WERI-Rb-1 (cell line): ENCODE measurements at places on chromosomes 7 and 10.

DNA sequence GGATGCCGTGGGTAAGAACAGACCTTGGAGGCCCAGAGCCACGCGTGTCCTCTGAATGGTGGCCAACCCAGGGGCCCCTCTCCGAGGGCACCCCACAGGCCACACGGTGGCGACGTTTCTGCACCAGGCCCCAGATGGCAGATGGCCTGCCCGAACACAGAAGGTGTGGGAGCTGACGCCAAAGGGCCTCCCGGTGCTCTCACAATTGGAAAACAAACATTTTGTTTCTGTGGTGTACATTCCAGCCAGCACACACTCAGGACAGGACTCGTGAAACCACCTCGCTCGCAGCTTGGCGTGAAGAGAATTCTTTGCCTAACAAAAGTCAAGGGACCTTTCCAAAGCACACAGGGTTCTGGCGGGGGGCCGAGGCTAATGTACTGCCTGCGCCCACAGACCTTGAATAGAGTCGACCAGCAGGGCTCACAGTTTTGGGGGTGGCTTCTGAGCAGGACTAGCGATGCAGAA, 112.1 kb downstream of the FAM53B start:
- DNase-seq, result peak; percentile 74

GRCh38 chr10:98246911-98247805, 20.8 kb downstream of the LOXL4 start:
- DNase-seq, result no peak

DNA sequence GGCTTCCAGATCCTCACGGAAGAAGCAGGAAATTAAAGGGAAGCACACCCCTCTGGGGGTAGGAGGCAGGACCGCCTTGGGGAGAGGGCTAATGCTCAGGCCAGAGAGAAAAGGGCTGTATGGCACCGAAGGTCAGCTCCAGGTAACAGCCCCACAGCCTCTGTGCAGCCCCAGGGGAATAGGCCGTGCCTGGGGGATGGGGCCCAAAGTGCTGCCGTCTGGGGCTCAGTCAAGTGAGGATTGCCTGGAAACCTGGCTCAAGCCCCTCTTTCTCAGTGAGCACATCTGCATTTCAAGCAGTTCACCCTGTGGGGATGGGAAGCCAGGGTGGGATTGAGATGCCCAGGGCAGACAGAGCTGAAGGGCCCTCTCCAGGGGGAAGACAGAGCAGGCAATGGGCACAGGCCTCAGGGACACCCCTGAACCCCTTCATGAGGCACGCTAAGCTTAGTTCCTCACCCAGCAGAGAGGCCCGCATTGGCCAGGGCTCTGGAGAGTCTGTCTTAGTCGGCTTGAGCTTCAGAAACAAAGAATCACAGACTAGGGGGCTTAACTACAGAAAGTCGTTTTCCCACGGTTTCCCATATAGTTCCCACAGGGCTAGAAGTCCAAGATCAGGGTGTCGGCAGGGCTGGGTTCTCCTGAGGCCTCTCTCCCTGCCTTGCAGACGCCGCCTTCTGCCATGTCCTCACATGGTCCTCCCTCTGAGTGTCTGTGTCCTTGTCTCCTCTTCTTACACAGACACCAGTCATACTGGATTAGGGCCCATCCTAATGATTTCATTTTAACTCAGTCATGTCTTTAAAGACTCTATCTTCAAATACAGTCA, 118.2 kb downstream of the PTPN20 start:
- DNase-seq, result peak; percentile 71

- no peak for DNase-seq
These were observed 194.4 kb upstream of the TCF7L2 start for GRCh38 chr10:112755446-112756234.

DNA sequence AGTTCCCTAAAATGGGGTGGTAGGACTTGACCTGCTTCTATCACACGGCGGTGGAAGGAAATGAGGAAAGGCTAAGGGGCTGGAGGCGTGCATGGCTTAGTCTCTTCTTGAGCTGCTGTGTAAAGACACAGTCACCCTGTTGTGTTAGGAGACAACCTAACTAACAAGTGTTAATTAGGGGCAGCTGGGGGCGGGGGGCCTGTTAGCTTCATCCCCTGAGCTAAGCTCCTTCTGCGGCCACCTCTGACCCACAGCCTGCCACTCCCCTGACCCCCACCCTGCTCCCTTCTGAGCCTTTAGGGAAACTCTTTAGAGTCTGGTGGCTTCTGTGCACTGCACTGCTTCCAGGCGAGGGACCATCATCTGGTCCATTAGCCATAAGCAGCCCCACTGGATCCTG, 28.0 kb downstream of the COL17A1 start:
- peak; percentile 33 for DNase-seq

DNA sequence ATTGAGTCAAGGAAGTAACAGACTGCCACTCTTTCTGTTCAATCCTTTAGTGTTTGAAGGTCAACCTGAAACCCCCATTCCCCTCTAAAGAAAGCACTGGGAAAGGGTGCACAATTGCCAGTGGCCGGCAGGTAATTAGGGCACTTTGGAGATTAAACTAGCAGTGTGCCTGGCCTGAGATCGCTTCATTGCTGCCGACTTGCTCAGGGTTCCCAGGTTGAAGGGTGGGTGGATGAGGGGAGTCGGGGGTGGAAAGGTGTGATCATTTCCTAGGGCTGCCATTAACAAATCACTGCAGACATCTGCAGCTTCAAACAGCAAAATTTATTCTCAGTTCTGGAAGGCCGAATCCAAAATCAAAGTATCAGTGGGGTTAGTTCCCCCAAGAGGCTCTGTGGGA, 16.3 kb upstream of the BTBD16 start:
- DNase-seq, result no peak

DNA sequence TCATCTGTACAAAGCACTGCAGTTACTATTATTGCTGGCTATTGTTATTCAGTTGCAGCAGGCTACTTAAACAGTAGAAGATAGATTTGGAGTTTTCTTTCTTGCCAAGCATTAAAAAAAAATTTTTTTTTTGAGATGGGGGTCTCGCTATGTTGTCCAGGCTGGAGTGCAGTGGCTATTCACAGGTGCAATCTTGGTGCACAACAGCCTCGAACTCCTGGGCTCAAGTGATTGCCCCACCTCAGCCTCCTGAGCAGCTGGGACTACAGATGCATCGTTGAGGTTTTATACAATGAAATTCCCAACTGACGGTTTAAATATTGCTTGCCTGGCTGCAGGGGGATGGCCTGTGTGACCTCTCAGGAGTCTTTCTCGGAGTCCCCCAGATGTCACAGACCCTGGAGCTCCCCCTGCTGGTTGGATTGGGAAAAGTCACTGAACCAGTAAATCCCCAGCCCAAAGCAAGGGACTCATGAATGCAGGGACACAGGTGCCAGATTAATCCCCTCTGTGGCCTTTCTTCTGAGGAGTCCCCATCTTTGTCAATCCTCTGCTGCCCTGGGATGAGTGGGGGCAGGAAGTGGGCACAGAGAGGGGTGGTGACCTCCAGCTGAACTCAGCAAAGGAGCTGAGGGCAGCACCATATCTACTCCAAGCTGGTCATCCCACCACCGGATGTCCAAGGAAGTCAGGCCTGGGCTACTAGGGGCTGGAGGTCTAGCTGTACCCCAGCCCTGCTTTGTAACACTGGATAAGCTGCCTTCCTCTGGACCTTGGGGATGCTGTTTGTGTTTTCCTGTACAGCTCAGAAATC, 149.6 kb downstream of the C10orf105 start:
- peak; percentile 90 for DNase-seq

- no peak for DNase-seq
These were observed 28.1 kb upstream of the PTN start for GRCh38 chr7:137371616-137372015.

DNA sequence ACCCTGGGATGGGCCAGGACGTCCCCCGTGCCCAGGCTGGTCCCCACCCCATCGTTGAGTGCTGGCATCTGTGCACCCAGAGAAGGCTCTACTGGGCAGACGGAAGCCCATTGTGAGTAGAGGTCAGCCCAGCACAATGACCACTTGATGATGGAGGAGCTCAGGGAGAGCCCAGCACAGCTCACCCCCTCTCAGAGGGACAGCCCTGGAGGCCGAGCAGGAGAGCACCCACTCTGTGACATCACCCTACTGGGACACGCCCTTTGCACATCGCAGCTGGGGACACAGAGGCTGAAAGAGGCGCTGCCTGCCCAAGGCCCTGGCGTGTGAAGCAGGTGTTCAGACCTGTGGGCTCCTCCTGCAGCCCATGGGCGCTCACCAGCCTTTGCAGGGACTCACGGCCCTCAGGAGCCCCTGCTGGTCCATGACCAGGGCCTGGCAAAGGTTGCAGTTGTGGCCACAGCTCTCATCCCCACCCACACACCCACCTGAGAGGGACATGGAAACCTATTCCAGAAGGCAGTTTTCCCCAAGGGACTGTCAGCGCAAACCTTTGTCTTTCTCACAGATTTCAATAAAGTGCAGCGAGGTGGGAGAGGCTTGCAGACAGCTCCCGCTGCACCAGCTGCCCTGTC, 67.2 kb upstream of the PPP2R2D start:
- no peak for DNase-seq

DNA sequence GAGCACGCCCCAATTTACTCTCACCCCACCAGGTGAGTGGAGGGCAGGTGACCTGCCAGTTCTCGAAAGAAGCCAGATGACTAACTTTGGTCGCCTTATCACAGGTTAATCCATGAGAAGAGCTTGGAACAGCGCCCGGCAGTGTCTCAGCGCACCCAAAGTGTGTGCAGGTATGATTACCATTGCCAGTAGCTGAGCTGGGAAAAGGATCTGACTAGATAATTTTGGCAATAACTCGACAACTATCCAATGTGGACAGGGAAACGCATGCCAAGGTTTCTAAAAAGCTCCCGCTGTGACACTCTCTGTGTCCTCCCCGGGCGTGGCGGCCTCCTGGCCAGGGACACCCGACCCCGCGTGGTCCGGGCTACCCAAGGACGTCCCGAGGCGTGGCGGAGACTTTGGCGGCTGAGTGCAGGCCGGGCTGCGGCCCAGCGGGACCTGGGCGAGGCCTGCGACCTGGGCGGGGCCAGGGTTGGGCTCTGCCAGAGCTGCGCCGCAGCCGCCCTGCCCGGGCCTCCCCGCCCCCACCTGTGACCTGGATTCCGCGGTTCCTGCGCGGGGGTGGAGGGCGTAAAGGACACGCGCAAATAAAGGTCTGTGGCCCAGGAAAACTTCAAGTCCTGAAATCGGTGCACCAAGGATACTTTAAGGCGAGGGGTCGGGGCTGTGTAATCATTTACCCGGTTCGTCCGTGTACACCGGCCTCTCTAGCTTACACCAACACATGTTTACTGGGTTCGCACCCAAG, 13.7 kb upstream of the WAPL start:
- no peak for DNase-seq

GRCh38 chr7:6260291-6261187, 11.9 kb downstream of the CYTH3 start:
- no peak for DNase-seq

DNA sequence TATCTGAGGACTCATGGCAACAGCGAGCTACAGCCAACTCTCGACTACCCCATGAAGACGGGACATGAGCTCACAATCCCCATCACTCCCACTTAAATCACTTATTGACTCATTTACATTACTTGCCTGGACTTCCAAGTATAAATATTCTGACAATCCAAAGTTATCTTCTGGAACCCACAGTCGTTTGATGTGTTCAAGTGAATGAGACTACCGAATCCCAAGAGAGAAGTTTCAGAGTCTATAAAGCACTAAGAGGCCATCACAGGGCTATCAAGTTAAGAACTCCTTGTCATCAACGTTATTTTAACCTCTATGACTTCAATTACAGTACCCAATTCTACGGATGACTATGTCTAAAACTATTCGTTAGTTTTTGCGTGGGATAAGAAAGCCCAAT, 11.5 kb upstream of the ANAPC16 start:
- DNase-seq, result no peak

- no peak for DNase-seq
These were observed 24.2 kb upstream of the SHH start for GRCh38 chr7:155836216-155837125.

GRCh38 chr7:48111596-48111995, 22.5 kb downstream of the UPP1 start:
- no peak for DNase-seq

- peak; percentile 61 for DNase-seq
These were observed 3.0 kb upstream of the BTBD16 start for GRCh38 chr10:122267849-122268737.

DNA sequence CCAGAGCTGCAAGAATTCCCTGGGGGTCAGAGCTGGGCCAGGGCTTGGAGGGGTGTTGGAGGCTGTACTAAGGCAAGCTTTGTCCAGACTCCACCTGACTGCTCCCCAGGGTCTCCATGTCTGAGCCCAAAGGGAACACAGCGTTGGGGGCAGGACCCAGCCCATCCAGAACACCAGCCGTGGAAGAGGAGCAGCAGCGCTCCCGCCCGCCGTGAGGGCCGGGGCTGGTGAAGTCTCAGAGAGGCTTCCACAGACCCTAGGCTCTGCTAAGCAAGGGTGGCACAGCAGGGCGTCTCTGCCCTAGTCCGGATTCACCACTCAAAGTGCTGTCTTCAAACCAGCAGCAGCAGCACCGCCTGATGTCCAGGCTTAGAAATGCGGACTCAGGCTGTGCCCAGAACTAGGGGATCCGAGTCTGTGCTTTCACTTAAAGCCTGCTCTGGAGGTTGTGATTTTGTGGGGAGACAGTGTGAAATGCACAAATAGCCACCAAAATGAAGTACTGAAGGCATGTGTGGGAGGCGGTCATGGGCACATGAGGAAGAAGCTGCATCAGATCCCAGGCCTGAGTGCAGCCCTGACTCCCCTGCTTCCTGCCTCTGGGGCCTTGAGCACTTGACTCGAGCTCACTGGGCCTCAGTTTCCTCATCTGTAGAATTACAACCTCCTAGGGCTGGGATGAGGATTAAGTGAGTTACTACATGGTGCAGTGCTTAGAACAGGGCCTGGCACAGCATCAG, 16.6 kb upstream of the AQP1 start:
- peak; percentile 49 for DNase-seq

DNA sequence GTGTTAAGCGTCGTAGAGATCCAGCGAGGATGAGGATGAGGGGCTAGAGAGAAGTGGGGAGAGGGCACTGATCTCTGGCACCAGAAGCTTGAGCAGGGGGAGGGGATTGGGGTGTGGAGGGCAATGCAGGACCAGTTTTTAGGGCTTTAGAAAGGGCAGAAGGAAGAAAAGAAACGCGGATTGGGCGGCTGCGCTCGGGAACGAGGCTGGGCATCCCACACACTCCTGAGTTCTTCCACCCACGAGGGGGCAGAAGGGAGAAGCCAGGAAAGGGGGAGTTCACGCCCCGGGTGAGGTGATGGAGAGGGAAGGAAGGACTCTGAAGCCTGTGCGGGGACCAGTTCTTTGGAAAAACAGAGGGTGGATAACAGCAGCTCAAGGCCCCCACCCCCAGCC, 6.1 kb upstream of the VGF start:
- DNase-seq, result peak; percentile 32

- DNase-seq, result peak; percentile 19
These were observed 344.6 kb upstream of the SHH start for GRCh38 chr7:156156734-156157408.

DNA sequence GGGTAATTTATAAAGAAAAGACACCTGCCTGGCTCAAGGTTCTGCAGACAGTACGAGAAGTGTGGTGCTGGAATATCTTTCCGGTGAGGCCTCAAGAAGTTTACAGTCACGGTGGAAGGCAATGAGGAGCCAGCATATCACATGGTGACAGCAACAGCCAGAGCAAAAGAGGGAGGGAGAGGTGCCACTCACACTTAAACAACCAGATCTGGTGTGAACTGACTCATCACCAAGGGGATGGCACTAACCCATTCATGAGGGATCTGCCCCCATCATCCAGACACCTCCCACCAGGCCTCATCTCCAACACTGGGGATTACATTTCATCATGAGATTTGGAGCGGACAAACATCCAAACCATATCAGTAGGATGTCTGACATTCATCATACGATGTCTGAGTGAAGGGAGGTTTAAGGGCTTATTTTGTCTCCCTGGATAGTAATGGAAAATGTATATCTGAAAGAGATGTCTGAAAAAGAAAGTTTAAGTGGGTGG, 23.5 kb upstream of the KBTBD2 start:
- DNase-seq, result no peak
